ENCODE measurements at places on chromosomes 16 and 17. TPM values are rescaled to one million over a fixed set of nuclear protein-coding genes. Genes with fewer than 3 reads are reported as not detected.

Gene SOX15
- total RNA-seq = 1.2 TPM

Gene TMC5
- total RNA-seq = 0.41 TPM

Gene CES4A
- 9.0 TPM for total RNA-seq

Gene CD300LB
- total RNA-seq = not detected

Gene ZPBP2
- total RNA-seq = not detected

Gene NLE1
- total RNA-seq = 19.2 TPM

Gene TVP23A
- total RNA-seq = 17.5 TPM

Gene NSF
- 89.3 TPM for total RNA-seq

Gene NPTX1
- total RNA-seq = 6.1 TPM

Gene ODF4
- total RNA-seq = not detected

Gene HSD3B7
- total RNA-seq = 2.0 TPM

Gene SLC4A1
- total RNA-seq = 4.9 TPM

Gene MT3
- total RNA-seq = 7.3 TPM

Gene IGSF6
- 2.9 TPM for total RNA-seq

Gene HOXB3
- not detected for total RNA-seq

Gene KRTAP16-1
- total RNA-seq = not detected

Gene KARS1
- 105 TPM for total RNA-seq

Gene SRCIN1
- 23.6 TPM for total RNA-seq

Gene CTNS
- 5.7 TPM for total RNA-seq

Gene BANP
- total RNA-seq = 40.8 TPM

Gene CTDNEP1
- 18.8 TPM for total RNA-seq

Gene HS3ST2
- total RNA-seq = 4.1 TPM

Gene TCAP
- total RNA-seq = 0.82 TPM

Gene SHCBP1
- 1.2 TPM for total RNA-seq

Gene KRTAP9-2
- total RNA-seq = not detected

Gene OGFOD3
- 15.9 TPM for total RNA-seq

Gene ABCA10
- 4.1 TPM for total RNA-seq

Gene BEAN1
- total RNA-seq = 4.5 TPM

Gene ODAD4
- total RNA-seq = 3.3 TPM

Gene RAB34
- total RNA-seq = 12.2 TPM

Gene NEURL4
- 44.8 TPM for total RNA-seq

Gene QRICH2
- 6.9 TPM for total RNA-seq

Gene WNT3
- 6.1 TPM for total RNA-seq

Gene ZDHHC1
- total RNA-seq = 1.2 TPM

Gene AOC2
- total RNA-seq = 0.41 TPM

Gene ADAD2
- not detected for total RNA-seq

Gene NACA2
- total RNA-seq = not detected

Gene CRYM
- 87.2 TPM for total RNA-seq

Gene NLRC3
- 0.41 TPM for total RNA-seq

Gene CRHR1
- 3.7 TPM for total RNA-seq

Gene CACNA1H
- 14.7 TPM for total RNA-seq
